ENCODE measurements at places on chromosomes 5 and 9.

DNA sequence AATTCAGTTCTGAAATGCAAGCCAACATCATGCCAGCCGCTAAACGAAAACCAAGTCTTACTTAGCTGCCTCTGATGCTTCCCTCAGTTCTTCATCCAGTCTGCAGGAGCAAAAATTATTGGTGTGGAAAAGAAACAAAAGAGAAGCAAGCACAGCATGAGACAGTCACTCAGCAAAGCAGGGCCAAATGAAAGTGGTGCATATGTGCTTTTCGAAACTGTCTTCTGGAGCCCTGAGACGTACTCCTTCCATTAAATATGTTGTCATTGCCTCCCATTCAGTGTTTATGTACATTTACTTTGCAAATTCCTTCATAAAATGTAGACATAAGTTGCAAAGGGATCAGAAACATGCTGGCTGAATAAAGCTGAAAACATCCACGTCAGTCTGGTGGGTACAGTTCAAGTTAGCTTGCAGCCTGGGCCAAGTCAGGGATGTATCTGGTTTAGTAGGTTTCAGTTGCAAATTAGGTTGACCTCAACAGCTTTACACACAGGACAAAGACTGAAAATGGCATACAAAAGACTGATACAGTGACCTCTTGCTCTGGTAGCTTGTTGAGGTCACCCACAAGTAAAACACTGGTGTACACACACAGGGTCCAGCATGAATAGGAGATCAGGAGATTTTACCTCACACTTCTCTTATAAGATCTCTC, 139.7 kb upstream of the PCA3 start:
- no peak for DNase-seq

- DNase-seq = no peak
These were observed 19.1 kb downstream of the TNFSF8 start for GRCh38 chr9:114911167-114911821.

DNA sequence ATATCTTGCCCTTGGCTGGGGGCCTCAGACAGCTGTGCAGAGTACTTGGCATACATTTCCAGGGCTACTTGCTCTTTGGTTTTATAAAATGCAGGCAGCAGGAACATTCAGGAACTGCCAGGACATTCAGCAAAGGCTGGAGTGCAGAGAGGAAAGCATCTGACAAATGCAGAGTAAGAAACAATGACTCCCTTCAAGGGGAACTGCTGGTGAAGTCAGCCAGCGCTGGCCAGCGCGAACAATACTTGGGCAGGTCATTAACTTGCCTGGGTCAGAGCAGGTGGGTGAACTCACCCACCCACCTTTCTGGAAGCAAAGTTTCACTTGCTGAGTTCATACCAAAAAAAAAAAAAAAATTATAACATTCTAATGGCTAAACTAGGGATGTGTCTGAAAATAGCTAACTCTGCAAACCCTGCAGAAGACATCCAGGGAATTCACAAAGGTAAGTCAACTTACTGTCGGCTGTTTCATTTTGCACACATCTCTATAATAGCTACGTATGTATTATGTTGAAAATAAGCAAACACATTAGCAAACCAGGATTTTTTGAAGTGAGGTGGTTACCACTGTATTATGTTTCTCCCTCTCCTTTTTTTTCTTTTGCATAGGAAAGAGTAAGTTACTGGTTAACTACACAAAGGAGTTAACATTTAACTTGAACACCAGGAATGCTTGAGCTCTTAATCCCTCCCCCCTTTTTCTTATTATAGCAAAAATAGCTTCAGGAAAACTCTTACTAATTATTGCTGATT, 152.2 kb downstream of the GLIS3 start:
- DNase-seq = no peak

- DNase-seq = no peak
These were observed 129.7 kb upstream of the OTULINL start for GRCh38 chr5:14451871-14452270.

- DNase-seq = no peak
These were observed 61.3 kb upstream of the MOCS2 start for GRCh38 chr5:53170746-53171349.

DNA sequence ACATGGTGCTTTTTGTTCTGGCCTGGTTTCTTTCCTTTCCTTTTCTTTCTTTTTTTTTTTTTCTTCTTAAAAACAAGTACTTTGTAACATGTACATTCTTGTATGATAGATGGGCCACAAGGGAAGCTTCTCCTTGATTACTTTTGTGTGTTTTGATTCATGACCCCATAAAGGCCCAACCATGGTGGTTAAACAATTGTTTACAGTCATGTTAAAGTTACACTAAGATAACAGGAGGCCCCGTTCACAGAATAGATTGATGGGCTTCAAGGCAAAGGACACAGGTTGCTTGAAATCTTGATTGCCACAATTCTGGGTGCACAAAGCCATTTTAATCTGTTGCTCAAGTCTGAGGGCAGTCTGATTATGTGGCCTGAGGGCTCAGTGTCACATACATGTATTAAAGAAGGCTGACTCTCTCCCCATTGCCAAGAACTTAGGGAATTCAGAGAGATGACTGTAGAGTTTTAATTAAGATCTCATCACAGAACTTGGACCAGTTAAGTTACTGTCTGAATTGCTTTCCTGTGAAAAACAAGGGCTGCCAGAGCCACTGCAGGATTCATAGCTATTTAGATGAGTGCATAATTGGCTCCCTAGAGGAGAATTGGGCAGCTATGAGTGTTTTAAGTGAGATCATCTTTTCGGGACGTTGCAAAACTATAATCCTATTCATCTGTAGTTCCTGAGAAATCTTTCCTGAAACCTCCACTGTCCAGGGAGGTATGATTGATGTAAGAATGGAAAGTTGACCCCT, 163.4 kb downstream of the TLE4 start:
- DNase-seq = no peak

GRCh38 chr5:14714706-14715105, 50.2 kb downstream of the OTULIN start:
- peak; percentile 27 for DNase-seq

GRCh38 chr9:112789891-112790774, 39.6 kb downstream of the SNX30 start:
- no peak for DNase-seq

DNA sequence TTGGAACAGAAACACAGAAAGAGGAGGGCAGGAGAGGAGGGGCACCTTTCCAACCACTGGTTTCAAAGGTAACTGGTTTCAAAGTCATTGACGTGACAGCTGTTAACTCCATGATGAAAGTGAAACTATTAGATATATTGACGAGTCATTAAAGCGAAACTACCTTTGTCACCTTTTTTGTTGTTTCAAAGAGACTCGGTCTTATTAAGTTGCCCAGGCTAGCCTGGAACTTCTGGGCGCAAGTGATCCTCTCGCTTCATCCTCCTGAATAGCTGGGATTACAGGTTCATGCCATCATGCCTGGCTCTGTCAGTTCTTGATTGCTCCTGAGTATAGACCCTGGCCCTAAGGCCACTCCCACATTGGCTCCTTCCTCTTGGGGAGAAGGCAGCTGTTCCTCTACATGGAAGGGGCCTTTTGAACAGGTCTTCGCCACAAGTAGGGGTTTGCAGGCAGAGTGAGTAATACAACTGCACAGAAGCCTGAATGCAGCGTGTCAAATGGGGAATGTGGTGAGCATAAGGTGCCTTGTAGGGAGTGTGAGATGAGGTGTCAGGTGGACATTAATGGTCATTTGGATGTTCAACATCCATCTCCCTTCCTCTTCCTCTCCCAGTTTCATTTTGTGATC, 3.4 kb upstream of the F12 start:
- no peak for DNase-seq

GRCh38 chr9:35918780-35919179, 9.5 kb downstream of the SPAAR start:
- DNase-seq = no peak

GRCh38 chr9:135768516-135769218, 66.7 kb downstream of the KCNT1 start:
- no peak for DNase-seq

DNA sequence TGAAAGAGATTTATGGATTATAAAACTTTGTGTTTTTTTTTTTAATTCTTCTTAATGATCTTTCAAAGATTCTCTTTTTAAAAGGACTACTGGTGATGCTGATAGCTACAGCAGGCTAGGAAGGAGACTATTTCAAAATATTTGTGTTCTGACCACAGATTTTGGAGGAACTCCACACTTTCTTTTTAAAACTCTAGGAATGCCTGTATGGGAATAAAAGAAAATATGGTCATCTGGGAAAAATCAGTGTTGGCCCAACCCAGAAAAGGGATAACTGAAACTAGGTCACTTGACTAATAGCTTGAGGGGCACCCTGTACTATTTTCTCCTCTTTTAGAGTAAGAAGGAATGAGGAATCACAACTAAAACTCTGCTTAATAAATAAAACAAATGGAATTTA, 97.6 kb upstream of the ADAMTS19 start:
- no peak for DNase-seq

DNA sequence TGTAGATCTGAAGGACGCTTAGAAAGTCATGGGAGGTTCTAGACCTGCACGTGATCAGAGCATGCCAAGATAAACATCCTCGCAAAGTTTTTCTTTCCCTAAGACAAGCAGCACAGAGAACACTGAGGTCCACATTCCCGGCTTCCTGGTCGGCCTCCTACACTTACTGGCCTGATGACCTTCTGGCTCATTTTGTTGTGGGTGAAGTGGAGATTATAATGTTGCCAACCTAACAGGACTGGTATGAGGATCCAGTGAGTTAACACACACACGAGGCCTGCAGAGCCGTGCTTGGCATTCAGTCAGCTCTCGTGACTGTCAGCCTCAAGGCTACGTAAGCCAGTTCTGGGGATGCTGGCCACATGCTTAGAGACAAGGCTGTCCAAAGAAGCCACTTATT, 186.0 kb downstream of the TENT4A start:
- DNase-seq = no peak

DNA sequence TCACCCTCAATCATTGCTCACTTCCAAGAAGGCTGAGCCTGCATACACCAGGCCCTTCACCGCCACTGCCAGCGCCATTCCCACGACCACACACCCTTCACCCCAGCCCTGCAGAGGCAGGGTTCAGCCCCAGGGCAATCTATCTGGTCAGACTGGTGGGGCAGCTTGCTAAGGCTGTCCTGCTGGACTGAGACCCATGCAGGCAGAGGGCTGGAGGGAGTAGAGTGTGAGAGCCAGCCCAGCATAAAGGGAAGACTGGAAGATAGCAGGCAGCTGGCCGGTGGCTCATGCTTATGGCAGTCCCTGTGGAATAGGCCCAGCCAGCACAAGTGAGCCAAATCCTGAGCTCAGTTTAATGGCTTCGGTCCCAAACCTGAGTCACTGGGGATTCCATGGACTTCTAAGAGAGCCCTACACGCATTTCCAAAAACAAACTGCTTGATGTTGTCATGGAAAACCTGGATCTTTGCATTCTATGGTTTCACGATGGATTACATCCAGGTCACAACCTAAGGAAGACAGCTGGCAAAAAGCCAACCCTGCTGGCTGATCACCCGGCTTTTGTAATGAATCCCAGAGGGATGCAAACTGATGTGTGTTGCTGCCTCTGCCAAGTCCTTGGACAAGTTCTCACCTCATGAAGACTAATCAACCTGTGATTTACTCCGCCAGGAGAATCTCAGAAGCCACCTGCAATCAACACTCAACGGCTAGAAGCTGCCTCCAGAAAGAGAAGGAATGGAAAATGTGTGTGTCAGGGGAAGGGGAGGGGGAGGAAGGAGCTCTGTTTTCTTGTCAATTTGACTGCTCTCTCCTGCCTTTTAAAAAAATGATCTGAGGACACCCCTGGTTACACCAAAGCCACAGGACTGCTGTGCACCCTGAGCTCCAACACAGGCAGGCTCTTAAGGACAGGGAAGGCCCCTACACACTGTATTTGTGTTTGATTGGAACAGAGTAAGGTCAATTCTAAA, 143.6 kb downstream of the LHFPL2 start:
- peak; percentile 31 for DNase-seq

DNA sequence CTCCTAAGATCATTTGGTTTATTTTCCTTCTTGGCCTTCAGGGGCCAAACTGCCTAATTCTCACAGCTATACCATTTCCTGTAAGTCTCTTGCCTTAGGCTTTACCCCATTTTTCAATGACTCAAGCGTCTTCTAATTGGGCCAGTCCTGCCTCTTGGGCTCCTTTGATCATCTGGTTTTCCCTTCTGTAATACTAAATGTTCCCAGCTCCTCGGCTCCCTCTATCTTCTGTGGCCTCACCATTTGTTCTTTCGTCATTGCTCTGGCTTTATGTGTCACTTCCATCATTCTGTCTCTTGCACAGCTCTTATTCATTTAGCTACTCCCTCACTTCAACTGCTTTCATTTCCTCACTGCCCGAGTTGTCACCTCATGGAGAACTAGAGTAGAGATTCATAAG, 14.5 kb upstream of the SPINK7 start:
- DNase-seq = no peak

DNA sequence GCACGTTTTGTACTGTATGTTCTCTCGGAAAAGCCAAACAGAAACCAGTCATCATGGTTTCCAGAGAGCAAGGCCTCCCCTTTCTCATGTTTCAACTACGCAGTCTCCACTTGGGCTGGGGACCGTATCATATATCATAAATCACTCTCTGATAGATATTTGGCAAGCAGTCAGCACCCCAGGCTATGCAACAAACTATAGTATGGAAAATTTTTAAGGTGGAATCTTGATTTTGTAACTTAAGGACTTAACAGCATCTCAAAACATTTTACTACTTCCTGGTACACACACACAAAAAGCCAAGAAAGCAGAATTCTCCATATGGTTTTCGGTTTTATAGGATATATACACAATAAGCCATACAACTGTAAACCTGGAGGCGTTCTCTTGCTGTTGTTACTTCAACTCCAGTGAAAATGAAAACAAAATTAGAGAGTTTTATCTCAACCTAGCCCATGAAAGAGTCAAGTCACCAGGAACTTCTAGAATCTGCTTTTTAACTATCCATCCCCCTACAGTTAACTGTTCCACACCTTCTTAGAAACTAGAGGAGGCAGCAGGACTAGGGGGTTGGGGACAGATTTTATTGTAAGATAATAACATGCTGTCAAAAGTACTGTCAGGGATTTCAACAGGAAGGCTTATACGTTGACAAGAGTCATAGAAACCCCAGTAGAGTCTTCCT, 283.4 kb downstream of the NFIB start:
- no peak for DNase-seq

- DNase-seq = no peak
These were observed 74.7 kb upstream of the IFNE start for GRCh38 chr9:21556581-21557427.

DNA sequence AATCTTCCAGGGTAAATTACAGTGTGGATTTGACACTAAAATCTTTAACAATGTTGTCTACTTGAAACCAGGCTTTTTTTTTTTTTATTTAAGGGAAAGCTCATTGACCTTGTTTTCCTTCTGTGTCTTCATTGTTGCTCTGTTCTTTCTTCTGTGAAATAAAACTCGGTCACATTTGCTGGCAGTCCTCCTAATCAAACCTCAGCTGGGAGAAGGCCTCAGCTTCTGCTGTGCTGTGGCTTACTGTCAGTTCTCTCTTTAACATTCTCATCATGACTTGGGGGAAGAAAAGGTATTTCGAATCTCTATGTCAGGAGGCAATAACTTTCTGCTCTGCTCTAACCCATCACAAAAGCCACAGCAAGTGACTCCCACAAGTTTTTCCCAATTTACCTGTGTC, 268.9 kb downstream of the ZNF608 start:
- DNase-seq = no peak

DNA sequence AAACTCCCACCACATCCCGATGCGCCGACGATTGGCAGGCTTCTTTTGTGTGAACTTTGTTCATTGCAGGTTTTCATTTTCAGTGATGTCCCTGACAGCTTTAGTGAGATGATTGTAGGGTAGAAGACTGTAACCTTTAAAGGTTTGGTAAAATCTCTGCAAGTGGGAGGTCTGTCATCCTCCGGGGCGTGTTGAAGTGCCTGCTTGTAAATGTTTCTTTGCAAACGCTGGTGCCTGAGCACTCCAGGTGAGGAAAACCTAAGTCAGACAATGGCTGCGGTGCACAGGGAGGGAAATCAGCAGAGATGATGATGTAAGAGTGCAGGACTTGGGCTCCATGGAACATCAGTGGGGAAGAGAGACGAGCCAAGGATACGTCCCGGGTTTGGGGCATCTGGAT, 228.1 kb downstream of the DRD1 start:
- DNase-seq = no peak
